Tongue (tissue), 3 donors: ENCODE measurements at places on chromosomes 1 and 21.

- no peak for DNase-seq
These were observed 78.1 kb downstream of the DESI2 start for GRCh38 chr1:244730934-244731434.

DNA sequence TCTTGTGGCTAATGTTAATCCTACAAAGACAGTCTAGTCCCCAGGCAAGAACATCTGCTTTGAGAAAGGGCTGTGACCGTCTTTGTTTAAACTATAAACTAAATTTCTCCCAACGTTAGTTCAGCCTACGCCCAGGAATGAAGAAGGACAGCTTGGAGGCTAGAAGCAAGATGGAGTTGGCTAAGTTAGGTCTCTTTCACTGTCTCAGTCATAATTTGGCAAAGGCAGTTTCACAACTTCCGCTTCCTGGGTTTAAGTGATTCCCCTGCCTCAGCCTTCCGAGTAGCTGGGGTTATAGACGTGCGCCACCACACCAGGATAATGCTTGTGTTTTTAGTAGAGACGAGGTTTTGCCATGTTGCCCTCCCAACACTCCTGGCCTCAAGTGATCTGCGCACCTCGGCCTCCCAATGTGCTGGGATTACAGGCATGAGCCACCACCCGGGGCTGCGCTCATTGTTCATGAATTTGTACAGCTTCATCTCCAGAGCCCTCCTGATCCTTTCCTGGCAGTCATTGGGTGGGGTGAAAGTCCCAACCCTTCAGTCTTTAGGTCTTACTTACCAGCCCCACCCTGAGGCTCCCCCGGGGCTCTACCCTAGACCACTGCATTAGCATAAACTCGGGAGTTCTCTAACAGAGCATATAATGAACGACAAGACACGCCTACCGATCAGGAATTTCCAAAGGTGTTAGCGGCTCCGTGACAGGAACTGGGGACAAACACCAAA is 4.9 kb upstream of the MASP2 start:
- no peak for DNase-seq

DNA sequence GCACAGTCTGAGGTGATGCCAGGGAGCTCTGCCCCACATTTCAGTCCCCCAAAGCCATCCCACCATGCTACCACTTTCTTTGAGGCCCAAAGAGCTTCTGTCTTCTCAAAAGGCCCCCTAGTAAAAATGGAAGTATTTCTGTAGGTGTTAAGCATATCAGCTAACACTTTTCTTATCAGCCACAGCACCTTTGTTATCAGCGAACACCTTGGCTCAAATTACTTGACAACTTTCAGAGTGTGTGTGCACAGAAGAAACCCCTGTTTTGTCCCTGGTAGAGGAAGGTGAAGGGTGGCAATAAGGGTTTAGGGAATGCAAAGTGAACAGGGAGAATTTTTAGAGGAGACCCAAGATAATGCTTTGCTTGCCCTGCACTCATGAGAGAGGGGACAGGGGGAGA is 54.8 kb upstream of the GJA8 start:
- no peak for DNase-seq

DNA sequence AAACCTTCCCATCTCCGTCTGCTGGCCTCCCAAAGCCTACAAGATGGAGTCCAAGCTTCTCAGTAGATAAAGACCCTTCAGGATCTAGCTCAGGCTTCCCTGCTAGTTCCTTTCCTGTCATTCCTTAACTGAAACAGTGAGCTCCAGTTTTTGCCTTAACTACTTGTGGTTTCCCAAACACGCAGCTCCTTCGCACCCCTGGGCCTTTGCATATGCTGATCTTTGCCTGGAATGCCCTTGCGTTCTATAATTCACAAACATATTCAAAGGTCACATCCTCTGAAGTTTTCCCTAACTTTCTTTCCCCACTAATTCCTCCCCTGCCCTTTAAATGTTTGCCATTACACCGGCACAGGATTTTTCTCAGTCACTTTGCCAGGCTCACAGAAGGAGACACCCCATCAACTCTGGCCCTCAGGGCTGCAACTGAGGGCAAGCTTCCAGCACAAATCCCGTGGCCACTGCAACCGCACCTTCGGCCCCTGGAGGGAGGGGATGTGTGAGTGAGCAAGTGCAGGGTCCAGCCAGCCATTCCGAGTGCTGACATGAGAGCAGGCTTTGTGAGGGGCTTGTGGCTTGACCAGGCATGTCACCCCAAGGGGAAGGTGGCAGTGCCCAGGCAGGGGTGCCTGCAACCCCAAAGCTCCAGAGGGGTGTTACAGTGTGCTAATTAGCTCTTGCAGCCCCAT is 41.3 kb downstream of the RAB3B start:
- no peak for DNase-seq
